KG1 (cell line): ENCODE measurements at places on chromosomes 3 and 15.

DNA sequence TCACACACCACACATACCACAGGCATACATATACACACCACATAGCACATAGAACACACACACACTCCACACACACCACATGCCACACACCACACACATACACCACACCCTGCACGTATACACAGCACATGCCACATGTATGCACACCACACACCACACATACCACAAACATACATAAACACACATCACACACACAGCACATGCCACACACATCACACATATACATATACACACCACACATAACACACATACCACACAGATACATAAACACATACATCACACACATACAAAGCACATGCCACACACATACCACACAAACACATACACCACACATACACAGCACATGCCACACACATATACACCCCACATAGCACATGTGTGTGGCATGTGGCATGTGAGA, 171.1 kb downstream of the OR4M2 start:
- no peak for DNase-seq

- peak; percentile 7 for DNase-seq
Measured at GRCh38 chr3:27171113-27171512, 198.1 kb downstream of the NEK10 start.

GRCh38 chr3:15299036-15299435, 33.4 kb downstream of the SH3BP5 start:
- no peak for DNase-seq

- DNase-seq = no peak
Measured at GRCh38 chr15:63763476-63764123, 70.1 kb downstream of the HERC1 start.

DNA sequence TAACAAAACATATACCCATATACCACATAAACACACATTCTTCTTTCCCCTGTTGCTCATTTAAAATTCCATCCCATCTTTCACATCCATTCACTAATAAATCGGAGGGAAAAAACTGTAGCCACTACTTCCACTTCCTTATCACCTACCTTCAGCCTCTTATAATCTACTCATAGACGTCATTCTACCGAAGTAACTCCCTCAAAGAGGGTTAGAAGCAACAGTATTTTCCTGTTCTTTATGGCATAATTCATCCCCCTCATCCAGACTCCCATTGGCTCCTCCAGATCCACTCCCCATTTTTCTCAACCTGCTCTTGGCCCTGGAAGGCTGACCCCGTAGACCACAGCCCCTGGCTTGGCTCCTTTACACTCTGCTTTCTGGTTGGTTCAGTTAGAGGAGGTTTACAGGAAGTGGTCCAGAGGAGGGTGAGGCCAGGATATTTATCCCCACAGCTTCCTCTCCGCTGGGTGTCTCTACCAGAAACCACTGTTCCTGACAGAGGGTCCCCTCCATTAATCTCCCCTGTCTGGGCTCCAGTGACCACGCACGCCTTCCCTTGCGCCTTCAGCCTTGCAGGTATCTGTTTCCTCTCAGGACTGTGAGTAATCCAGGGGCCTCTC, 46.3 kb downstream of the FMN1 start:
- no peak for DNase-seq
